ENCODE measurements at places on chromosomes 7 and 10.

DNA sequence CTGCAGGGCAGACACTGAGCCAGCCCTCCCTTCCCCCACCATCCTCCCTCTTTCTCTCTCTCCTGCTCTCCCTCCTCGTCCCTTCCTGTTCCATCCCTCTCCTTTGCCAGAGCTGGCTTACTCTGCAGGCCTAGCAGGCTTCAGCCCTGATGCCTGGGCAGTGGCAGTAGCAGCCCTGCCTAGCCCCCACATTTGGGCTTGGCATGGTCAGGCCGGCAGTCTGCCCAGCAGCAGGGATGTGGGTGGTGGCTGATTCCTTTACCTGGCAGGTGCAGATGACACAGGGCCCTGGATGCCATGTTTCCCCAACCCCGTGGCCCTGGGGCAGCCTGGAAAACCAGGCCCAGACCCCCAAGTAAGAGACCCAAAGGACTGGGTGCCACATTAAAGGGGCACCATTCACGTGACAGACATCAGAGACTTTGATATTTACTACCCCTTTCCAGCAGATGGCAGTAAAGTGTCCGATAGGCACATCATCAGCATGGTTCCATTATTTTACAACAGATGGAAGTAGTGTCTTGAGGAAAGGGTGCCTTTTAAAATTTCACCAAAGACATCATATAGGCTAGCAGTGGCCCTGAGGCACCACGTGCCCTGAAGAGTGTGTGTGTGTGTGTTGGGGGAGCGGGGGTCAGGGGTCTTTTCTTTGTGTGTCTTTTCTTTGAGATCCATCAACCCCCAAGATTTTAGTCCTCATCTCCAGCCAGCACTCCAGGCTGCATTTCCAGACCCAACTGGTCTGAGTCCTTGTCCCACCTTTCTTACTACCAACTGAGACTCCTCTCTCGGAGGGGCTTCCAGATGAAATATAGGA is 5.9 kb downstream of the KCP start:
- peak; percentile 56 for DNase-seq

GRCh38 chr10:117226813-117227451 is 14.0 kb upstream of the SLC18A2 start:
- DNase-seq: peak; percentile 57

- DNase-seq: no peak
These were observed 139.0 kb downstream of the PAXIP1 start for GRCh38 chr7:154863766-154864522.

DNA sequence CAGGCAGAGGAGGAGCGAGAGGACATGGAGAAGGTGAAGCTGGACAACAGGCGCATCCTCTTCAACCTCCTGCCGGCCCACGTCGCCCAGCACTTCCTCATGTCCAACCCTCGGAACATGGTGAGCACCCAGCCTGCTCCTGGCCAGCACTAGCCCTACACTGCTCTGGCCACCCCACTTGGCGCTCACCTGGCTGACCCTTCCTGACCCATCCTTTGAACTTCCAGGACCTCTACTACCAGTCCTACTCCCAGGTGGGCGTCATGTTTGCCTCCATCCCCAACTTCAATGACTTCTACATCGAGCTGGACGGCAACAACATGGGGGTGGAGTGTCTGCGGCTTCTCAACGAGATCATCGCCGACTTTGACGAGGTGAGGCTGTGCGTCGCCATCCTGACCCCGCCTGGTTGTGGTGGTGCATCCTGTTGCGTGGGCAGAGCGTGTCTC is 129.2 kb downstream of the ADCY1 start:
- no peak for DNase-seq

DNA sequence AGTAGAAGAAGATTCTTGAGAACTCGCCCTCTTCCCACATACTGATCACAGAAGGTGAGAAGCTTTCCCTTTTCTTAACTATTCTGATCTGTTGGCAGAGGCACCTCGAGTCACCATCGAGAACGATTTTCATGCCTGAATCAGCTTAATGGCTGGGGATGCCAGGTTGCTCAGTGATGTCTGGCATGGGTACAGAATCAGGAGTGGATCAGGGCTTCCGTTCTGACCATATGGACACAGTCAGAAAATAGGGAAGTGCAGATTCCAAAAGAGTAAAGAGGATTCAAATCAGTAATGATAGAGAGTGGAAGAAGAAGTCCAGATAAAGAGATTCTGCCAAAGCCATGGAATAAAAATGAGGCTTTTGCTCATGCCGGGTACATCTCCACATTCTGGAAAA is 52.0 kb upstream of the GRB10 start:
- no peak for DNase-seq

GRCh38 chr7:25945608-25946007 is 206.4 kb upstream of the NFE2L3 start:
- no peak for DNase-seq

DNA sequence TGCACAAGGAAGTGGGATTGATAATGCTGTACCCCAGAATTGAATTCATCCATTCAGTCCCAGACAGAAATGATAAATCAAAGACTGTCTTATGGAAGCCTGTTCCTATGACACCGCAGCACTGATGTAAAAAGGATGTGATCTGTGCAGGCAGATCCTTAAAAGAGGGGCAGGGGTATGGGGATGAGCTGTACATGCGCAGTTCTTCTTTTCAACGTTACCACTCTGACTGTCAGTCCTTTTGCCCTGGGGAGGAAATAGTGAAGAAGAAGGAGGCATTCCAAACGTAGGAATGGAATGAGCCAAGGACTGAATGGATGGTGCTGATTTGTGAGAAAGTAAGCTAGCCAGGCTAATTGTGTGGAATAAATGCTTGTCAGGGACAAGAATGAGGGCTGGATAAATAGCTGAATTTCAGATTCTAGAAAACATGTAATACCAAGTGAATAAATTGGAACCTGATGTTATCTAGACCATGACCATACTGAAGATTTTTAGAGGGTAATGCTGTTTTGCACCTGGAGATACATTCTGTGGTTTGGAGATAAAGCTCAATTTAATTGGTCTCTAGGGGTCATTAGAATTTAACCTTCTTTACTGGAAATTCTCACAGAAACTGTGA is 509.3 kb downstream of the SORCS3 start:
- no peak for DNase-seq

DNA sequence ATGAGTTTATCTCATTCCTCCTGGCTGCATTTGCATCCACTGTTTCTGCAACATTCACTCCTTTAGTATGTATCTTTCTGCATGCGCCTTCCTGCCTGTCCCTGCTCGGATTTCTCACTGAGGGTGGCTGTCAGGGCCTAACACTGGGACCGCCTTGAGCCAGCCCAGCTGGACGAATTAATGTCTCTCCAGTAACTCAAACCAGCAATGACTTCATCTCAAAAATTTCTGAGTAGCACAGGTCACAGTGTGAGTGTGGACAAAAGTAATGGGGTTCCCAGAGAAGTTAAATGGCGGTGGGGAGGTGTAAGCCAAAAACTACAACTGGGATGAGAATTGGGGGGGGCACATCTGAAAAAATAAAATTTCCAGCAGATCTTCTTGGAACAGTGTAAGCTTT is 444.0 kb upstream of the MGMT start:
- DNase-seq: no peak

DNA sequence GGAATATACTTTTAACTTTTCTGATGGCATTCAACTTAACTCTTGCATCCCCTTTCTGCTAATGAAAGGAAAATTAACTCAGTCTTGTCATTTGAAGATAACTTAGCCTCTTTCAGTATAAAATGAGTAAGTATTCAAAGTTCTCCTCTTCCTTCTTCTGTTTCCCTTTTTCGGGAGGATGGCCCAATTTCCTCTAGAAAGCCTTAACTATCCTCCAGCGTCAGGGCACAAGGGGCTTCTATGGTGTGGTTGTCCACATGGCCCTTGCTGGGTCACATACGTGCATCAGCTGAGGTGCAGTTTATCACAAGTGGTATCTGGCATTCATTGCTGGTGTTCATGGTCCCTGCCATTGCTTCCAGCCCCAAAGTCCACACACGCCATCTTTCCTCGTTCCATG is 17.8 kb upstream of the GSAP start:
- DNase-seq: peak; percentile 67
